Breast epithelium (tissue), 4 donors: ENCODE measurements at places on chromosomes 1 and 21. TPM values are rescaled to one million over a fixed set of nuclear protein-coding genes. Genes with fewer than 3 reads are reported as not detected.
A peak's percentile ranks its signal among the peaks of the same experiment; 100 is the strongest.

DNA sequence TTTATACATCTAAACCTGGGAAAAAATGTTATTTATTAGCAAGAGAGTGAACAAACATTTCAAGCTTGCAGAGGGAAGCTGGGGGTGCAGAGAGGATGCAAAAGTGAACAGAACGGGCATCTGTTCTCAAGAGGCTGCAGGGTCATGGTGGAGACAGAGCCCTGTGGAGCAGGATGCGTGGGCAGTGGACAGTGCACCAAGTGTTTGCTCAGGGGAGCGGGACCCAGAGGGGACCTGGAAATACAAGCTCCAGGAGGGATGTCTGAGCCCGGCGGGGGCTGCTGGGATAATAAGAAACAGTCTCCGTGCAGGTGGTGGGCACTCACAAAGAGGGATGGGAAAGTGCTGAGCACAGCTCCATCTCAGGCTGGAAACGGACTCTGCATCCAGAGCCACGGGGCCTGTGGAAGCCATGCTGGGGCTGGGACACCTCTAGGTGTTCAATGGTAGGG is 105.3 kb upstream of the SLC45A1 start:
- DNase-seq = no peak
- H3K4me3 ChIP-seq = no peak overlapping the region
- no peaks in the 10 kb centered on the region for H3K36me3 ChIP-seq
- H3K27ac ChIP-seq = peak overlapping the region; percentile 76
- peaks cover 7% of the 10 kb centered on the region for H3K4me1 ChIP-seq

GRCh38 chr1:78493451-78493850 is 2.7 kb downstream of the PTGFR start:
- H3K4me3 ChIP-seq = peak overlapping the region; percentile 3
- no peaks in the 10 kb centered on the region for H3K36me3 ChIP-seq
- H3K27me3 ChIP-seq = no peaks in the 10 kb centered on the region
- H3K4me1 ChIP-seq = no peaks in the 10 kb centered on the region
- no peak overlapping the region for H3K27ac ChIP-seq
- DNase-seq = no peak

DNA sequence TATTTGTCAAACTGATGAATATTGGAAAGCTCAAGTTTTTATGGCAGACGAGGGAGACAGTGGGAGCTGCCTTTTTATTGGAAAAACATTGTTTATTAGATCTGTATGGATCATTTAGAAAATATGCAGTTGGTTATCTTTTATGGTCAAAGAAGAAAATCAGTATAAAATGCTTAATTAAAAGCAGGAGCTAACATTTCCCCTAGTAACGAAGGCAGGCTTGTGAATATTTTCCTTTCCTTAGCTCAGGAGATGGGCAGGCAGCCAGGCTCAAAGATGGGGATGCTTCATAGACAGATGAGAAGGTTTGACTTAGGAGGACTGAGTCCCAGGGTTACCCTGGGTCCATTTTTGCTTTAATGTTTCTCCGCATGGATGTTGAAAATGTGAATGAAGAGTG is 26.0 kb downstream of the ROR1 start:
- no peaks in the 10 kb centered on the region for H3K36me3 ChIP-seq
- H3K27me3 ChIP-seq = no peaks in the 10 kb centered on the region
- H3K4me1 ChIP-seq = no peaks in the 10 kb centered on the region
- H3K27ac ChIP-seq = peak overlapping the region; percentile 69

MAB21L3 gene
- 0.80 TPM for total RNA-seq

DNA sequence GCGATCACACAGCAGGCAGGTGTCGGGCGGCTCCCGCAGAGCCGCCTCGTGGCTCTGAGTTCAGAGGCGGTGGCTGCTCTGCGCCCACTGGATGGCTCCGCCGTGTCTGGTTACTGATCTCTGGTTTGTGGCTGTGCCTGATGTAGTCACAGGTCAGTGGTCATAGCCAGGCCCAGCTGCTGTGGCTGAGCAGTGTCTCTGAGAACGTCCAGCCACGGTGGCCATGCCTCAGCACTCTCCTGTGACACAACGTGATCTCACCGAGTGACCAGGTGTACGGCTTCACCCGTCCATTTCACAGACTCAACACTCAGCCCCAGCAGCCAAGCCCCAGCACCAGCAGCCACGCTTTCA is 61.2 kb downstream of the KCNN3 start:
- H3K36me3 ChIP-seq = no peaks in the 10 kb centered on the region
- no peak for DNase-seq
- H3K27ac ChIP-seq = no peak overlapping the region
- no peaks in the 10 kb centered on the region for H3K27me3 ChIP-seq
- no peaks in the 10 kb centered on the region for H3K4me1 ChIP-seq

OVAAL gene
- not detected for total RNA-seq

DNA sequence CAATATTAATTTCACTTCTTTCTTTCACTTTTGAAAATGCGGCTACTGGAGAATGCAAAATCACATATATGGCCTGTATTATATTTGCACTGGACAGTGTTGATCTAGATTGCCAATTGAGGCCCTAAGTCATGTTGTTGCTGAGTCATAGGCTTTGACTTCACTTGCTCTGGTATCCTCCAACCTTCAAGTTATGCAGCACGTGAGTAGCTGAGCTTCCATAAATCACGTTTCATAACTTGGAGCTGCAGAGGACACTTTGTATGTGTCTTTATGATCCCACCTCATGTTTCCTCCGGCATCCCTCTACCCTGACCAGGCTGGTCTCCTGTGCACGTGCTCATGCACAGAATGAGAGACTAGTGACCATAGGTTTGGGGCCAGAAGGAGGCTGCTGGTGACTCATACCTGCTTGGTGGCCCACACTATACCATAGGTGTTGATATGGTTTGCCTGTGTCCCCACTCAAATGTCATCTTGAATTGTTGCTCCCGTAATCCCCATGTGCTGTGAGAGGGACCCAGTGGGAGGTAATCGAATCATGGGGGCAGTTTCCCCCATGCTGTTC is 103.0 kb upstream of the TSPAN2 start:
- no peaks in the 10 kb centered on the region for H3K4me1 ChIP-seq
- DNase-seq = no peak
- H3K27ac ChIP-seq = no peak overlapping the region
- no peak overlapping the region for H3K4me3 ChIP-seq

DNA sequence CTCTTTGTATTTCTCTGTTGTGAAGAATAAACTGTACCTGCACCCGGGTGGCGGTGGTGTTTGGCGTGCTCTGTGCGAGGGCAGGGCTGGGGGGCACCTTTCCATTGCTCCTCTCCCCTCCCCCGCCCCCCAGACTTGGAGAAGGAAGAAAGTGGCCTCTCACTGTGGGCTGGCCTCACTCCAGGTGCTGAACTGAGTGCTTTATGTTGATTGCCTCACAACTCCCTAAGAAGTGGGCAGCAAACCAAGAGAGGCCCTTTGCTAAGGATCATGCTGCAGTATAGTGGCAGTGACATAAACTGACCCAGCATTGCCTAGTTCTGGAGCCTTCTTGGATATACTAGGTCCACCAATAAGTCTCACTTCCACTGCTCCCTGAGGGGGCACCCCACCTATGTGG is 20.2 kb downstream of the A3GALT2 start:
- peak overlapping the region; percentile 76 for H3K27ac ChIP-seq
- no peak overlapping the region for H3K4me3 ChIP-seq
- H3K27me3 ChIP-seq = no peaks in the 10 kb centered on the region
- H3K36me3 ChIP-seq = no peaks in the 10 kb centered on the region
- peaks cover 10% of the 10 kb centered on the region for H3K4me1 ChIP-seq
- peak; percentile 76 for DNase-seq

FAAH gene
- 58.7 TPM for total RNA-seq

FAM72D gene
- total RNA-seq = not detected

- H3K27ac ChIP-seq = no peak overlapping the region
- no peak overlapping the region for H3K4me3 ChIP-seq
- H3K36me3 ChIP-seq = no peaks in the 10 kb centered on the region
- H3K4me1 ChIP-seq = no peaks in the 10 kb centered on the region
- no peak for DNase-seq
Observed at GRCh38 chr1:107220036-107220435, 79.2 kb downstream of the NTNG1 start.

DNA sequence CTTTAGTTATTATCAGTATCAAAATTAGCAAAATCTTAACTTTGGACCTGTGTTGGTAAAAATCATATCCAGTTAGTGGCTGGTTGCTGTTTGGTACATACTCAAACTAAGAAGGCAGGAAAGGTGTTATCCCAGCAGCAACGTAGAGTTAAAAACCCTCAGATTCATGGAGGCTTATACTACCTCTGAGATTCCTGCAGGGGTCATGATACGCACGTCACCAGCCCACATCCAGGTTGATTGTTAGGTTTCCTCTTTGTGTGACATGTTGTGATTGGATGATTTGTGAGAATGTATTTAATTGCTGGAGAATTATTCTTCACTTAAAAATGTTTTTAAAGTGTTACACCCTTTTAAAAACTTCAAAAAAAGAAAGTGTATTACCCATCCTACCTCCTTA is 423.3 kb upstream of the ADGRL2 start:
- DNase-seq = no peak
- H3K36me3 ChIP-seq = no peaks in the 10 kb centered on the region
- H3K4me1 ChIP-seq = no peaks in the 10 kb centered on the region
- no peaks in the 10 kb centered on the region for H3K27me3 ChIP-seq

DNA sequence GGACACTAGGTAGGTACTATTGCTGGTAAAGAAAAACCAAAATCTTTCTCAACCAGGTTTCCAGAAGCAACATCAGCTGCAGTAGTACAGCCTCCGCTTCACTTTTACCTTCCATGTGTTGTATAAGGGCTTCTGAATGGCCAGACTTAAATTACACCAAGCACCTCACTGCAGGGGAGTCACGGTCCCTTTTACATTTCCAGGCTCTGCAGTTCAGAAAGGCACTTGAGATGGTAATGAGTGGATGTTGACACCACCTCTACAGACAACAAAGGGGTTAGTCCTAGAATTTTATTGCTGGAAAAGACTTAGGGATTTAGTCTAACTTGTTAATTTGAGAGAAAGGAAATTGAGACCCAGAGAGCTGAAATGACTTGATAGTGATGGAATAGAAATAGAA is 12.0 kb upstream of the DUSP12 start:
- H3K27ac ChIP-seq = no peak overlapping the region
- H3K4me1 ChIP-seq = no peaks in the 10 kb centered on the region
- no peaks in the 10 kb centered on the region for H3K27me3 ChIP-seq

- no peaks in the 10 kb centered on the region for H3K36me3 ChIP-seq
- no peaks in the 10 kb centered on the region for H3K27me3 ChIP-seq
- DNase-seq = no peak
Observed at GRCh38 chr21:38820471-38821239, 14.9 kb downstream of the ETS2 start.
